Karpas-422 (cell line): ENCODE measurements at places on chromosomes 3 and 15. TPM values are rescaled to one million over a fixed set of nuclear protein-coding genes. Genes with fewer than 3 reads are reported as not detected.

DNA sequence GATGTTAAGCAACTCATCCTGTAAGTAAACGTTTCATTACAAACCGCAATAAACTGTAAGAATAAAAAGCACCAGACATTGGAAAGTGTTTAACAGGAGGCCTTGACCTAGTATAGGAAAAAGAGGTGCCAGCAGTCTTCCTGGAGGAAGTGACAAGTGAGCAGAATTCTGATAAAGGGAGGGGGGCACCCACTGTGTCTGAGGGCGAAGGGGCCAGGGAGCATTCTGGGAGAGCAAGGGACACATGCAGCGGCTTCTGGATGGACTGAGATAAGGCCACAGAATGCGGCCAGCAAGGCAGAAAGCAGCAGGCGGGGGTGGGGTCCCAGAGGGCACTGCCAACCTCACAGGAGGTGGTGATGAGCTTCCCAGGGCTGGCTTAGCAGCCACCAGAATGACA, 80.2 kb downstream of the MTHFS start:
- H3K36me3 ChIP-seq = 0 out of 2 replicates have a peak, but pooled peaks cover 3% of the 10 kb centered on the region
- DNase-seq = no peak
- no peak overlapping the region for H3K27ac ChIP-seq
- H3K4me3 ChIP-seq = no peak overlapping the region
- no peaks in the 10 kb centered on the region for H3K27me3 ChIP-seq

DNA sequence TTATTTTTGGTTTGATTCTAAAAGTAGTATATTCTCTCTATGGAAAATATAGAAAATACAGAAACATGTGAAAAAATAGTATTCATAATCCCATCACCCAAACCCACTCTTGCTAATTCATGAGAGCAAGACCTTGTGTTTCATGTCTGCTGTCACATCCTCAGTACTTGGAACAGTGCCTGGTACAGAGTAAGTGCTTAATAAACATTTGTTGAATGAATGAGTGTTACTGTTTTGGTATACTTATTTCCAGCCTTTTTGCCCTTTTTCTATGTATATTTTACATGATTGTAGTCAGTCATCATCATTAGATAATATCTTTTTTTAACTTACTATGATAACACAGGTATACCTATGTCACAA, 59.3 kb downstream of the IL16 start:
- H3K4me3 ChIP-seq = no peak overlapping the region
- no peaks in the 10 kb centered on the region for H3K27me3 ChIP-seq
- H3K4me1 ChIP-seq = no peaks in the 10 kb centered on the region
- H3K27ac ChIP-seq = no peak overlapping the region
- DNase-seq = no peak

- peaks cover 39% of the 10 kb centered on the region for H3K4me1 ChIP-seq
- no peak overlapping the region for H3K4me3 ChIP-seq
- no peak for DNase-seq
- H3K27ac ChIP-seq = no peak overlapping the region
Measured at GRCh38 chr15:68590721-68591389, 12.1 kb downstream of the CORO2B start.

DNA sequence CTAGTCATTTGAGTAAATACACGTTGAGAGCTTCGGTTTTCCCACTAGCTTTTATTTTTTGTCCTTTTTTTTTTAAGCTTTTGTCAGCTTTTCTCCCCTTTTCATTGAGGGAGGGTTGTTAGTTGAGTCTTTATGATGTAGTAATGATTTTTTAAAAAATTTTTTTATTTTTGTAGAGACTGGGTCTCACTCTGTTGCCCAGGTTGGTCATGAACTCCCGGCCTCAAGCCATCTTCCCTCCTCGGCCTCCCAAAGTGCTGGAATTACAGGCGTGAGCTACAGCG, 688 bp downstream of the ZSCAN2 start:
- H3K27ac ChIP-seq = no peak overlapping the region
- 0 out of 2 replicates have a peak, but pooled peaks cover 7% of the 10 kb centered on the region for H3K36me3 ChIP-seq
- no peaks in the 10 kb centered on the region for H3K27me3 ChIP-seq
- DNase-seq = no peak
- peak overlapping the region; percentile 92 for H3K4me3 ChIP-seq

- no peaks in the 10 kb centered on the region for H3K36me3 ChIP-seq
- no peak for DNase-seq
- H3K4me3 ChIP-seq = no peak overlapping the region
- H3K27ac ChIP-seq = no peak overlapping the region
Measured at GRCh38 chr15:89777782-89778380, 1.7 kb downstream of the MESP2 start.

DNA sequence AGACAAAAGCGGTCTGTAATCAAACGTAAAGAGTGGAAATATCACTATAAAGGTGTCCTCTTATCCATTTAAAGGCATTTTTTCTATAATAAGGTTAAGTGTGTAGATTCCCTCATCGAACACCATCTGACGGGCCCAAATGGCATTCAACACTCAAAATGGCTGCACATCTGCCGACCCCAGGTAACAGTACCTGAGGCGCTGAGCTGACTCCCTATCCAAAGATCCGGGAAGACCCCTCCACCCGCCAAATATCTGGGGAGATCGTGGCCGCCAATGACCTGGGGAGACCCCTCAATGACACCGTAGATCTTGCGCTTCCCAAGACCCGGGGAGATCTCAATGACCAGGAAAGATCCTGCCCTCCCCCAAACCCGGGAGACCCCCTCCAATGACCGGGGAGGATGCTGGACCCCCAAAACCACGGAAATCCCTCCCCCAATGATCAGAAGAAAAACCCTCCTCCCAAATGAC, 476 bp downstream of the IP6K2 start:
- H3K27me3 ChIP-seq = no peaks in the 10 kb centered on the region
- peak; percentile 77 for DNase-seq
- peaks cover 21% of the 10 kb centered on the region for H3K36me3 ChIP-seq
- peak overlapping the region; percentile 76 for H3K27ac ChIP-seq
- H3K4me1 ChIP-seq = peaks cover 21% of the 10 kb centered on the region

GRCh38 chr3:186476541-186476940, 67.6 kb downstream of the CRYGS start:
- H3K4me3 ChIP-seq = no peak overlapping the region
- no peak for DNase-seq
- H3K27ac ChIP-seq = no peak overlapping the region
- no peaks in the 10 kb centered on the region for H3K36me3 ChIP-seq
- no peaks in the 10 kb centered on the region for H3K27me3 ChIP-seq

GRCh38 chr3:120416868-120417267, 33.9 kb downstream of the FSTL1 start:
- no peak overlapping the region for H3K27ac ChIP-seq
- DNase-seq = no peak
- H3K36me3 ChIP-seq = no peaks in the 10 kb centered on the region
- peaks cover 16% of the 10 kb centered on the region for H3K4me1 ChIP-seq
- H3K4me3 ChIP-seq = peak overlapping the region; percentile 18; the same call in 1 of the 2 replicates
- no peaks in the 10 kb centered on the region for H3K27me3 ChIP-seq

GRCh38 chr15:81642451-81642990, 268.5 kb upstream of the TMC3 start:
- H3K4me1 ChIP-seq = no peaks in the 10 kb centered on the region
- H3K27ac ChIP-seq = no peak overlapping the region
- no peaks in the 10 kb centered on the region for H3K36me3 ChIP-seq
- no peak overlapping the region for H3K4me3 ChIP-seq
- DNase-seq = no peak
- H3K27me3 ChIP-seq = no peaks in the 10 kb centered on the region

DNA sequence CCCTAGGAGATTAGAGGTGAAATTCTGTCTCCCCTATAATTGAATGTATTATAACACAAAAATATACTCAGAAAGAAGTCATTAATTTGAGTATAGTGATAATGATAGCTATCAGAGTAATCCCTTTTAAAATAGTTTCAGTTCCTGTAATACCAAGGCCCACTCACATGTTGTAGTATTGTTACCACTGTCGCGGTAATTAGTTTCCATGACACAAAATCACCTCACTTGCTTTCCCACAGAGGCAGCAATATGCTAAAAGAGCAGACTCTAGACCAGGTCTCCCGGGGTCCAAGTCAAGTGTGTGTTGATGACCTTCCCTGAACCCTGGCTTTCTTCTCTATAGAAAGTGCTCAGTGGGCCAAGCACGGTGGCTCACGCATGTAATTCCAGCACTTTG, 39.5 kb upstream of the NSMCE3 start:
- H3K36me3 ChIP-seq = no peaks in the 10 kb centered on the region
- DNase-seq = no peak
- no peak overlapping the region for H3K27ac ChIP-seq
- peaks cover 7% of the 10 kb centered on the region for H3K4me1 ChIP-seq
- no peaks in the 10 kb centered on the region for H3K27me3 ChIP-seq

DNA sequence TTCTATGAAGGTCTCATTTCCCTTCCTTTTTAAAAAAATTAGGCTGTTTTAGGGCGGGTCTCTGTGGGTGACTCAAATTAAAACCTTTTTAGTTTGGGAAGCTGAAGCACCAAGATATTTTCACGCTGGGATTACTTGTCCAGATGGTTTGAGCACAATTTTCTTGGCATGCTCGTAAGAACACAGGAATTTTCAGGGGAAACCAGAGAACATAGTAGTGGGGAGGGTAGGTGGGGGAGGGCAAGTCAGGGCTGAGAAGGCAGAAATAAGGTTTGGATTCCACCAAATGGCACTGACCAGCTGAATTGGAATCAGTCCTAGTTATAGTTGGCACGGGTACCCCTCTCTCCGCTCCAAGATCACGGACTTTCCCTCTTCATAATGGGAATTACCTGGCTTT, 97.3 kb upstream of the LRIG1 start:
- H3K4me3 ChIP-seq = no peak overlapping the region
- H3K4me1 ChIP-seq = no peaks in the 10 kb centered on the region; the same call in 1 of the 2 replicates
- DNase-seq = no peak
- H3K27me3 ChIP-seq = no peaks in the 10 kb centered on the region
- H3K36me3 ChIP-seq = no peaks in the 10 kb centered on the region
- no peak overlapping the region for H3K27ac ChIP-seq

DNA sequence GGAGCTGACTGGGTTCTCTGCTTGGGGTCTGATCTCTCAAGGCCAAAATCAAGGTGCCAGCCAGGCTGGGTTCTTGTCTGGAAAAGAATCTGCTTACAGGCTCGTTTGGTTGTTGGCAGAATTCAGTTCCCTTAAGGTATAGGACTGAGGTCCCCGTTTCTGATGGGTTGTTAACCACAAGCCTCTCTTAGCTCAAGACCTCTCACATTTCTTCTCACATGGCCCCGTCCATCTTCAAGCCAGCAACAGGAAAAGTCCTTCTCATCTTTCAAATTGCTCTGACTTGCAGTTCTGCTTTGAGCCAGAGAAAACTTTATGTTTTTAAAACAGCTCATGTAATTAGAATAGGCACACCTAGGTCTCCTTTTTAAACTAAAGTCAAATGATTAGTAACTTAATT, 20.4 kb downstream of the UACA start:
- no peaks in the 10 kb centered on the region for H3K36me3 ChIP-seq
- no peak for DNase-seq
- H3K4me3 ChIP-seq = no peak overlapping the region
- no peaks in the 10 kb centered on the region for H3K4me1 ChIP-seq
- no peaks in the 10 kb centered on the region for H3K27me3 ChIP-seq
- no peak overlapping the region for H3K27ac ChIP-seq

GRCh38 chr3:117126946-117127546, 417.5 kb downstream of the TUSC7 start:
- no peak for DNase-seq
- no peak overlapping the region for H3K27ac ChIP-seq
- H3K4me3 ChIP-seq = no peak overlapping the region
- no peaks in the 10 kb centered on the region for H3K36me3 ChIP-seq

DNA sequence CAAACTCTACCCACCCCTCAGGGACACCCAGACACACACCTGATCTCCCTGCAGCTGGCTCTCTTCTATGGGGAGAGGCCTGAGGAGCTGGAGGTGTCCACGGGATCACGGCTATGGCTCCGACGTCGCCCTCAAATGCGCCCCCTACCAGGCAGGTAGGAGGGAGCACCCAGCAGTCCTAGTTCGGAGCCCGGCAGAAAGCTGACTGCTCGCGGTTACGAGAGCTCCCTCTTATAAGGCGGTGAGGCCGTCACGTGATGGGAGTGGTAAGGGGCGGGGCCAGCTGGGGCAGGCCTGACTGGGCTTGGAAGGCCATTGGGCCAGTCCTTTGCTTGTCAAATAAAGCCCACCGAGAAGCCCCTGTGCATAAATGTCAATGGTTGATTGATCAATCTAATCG, at the start of gene PRR20G:
Gene PRR20G (minus strand): TSS at position 207 of the 400 bp plus-strand sequence. CDS start 681 bp downstream, outside the sequence.
- H3K4me3 ChIP-seq = no peak within 1 kb of the TSS
- H3K4me1 ChIP-seq = no peaks in the 10 kb centered on the region
- H3K27ac ChIP-seq = no peak within 1 kb of the TSS
- DNase-seq = no peak
- no peaks in the 10 kb centered on the region for H3K36me3 ChIP-seq
- no peaks in the 10 kb centered on the region for H3K27me3 ChIP-seq

- H3K27me3 ChIP-seq = no peaks in the 10 kb centered on the region
- no peaks in the 10 kb centered on the region for H3K4me1 ChIP-seq
- DNase-seq = no peak
- H3K27ac ChIP-seq = no peak overlapping the region
- H3K4me3 ChIP-seq = no peak overlapping the region
Measured at GRCh38 chr15:73981761-73982221, 10.3 kb downstream of the STOML1 start.

DNA sequence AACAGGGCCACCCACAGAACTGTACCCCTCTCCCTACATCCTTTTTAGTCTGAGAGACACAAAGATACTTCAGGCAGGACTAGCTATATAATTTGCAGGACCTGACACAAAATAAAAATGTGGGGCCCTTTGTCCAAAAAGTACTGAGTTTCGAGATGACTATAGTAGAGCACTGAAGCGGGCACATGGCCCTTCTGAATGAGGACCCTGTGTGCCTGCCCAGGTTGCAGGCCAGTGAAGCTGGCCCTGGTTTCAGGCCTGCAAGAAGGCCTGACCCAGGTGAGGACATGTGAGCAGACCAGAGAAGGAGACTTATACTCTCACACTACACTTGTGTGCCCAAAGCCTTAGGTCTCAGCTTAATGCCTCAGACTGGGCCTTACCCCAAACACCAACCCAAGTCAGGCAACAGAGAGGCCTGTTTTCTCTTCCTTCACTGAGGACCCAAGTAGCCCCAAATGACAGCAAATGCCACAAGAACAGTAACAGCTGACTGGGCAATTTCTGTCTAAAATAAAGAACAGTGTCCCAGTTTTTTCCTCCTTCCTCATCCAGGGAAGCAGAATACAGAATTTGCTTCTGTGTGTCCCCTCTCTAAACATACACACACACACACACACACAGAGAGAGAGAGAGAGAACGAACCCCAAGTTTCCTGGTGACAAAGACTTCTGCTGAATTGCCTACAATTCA, 100.9 kb upstream of the ARHGEF3 start:
- no peak overlapping the region for H3K4me3 ChIP-seq
- peaks cover 5% of the 10 kb centered on the region for H3K4me1 ChIP-seq
- no peak for DNase-seq
- H3K27me3 ChIP-seq = no peaks in the 10 kb centered on the region
- no peaks in the 10 kb centered on the region for H3K36me3 ChIP-seq

GRCh38 chr15:81896356-81896755, 149.5 kb downstream of the MEX3B start:
- no peaks in the 10 kb centered on the region for H3K27me3 ChIP-seq
- H3K36me3 ChIP-seq = no peaks in the 10 kb centered on the region
- no peak for DNase-seq
- no peaks in the 10 kb centered on the region for H3K4me1 ChIP-seq
- no peak overlapping the region for H3K4me3 ChIP-seq

Gene CA12
- total RNA-seq = not detected in 2 replicates

Gene CAND2
- 13.0 and 21.6 TPM in 2 replicates for total RNA-seq

Gene PLEKHO2
- total RNA-seq = 10.1 and 18.0 TPM in 2 replicates

Gene PLA2G4B
- 2.2 and 6.1 TPM in 2 replicates for total RNA-seq

Gene SLC51B
- total RNA-seq = not detected in 2 replicates

Gene A4GNT
- not detected in 2 replicates for total RNA-seq

Gene TMCO5A
- not detected in 2 replicates for total RNA-seq

Gene HYAL1
- total RNA-seq = 0.14 and 0.71 TPM in 2 replicates

Gene ISL2
- 8.3 and 8.7 TPM in 2 replicates for total RNA-seq

Gene ASB7
- 10.4 and 23.9 TPM in 2 replicates for total RNA-seq

Gene C3orf22
- total RNA-seq = not detected in 2 replicates
